ENCODE measurements at places on chromosomes 3 and 15. TPM values are rescaled to one million over a fixed set of nuclear protein-coding genes. Genes with fewer than 3 reads are reported as not detected.
A peak's percentile ranks its signal among the peaks of the same experiment; 100 is the strongest.

Gene ATP8B4
- total RNA-seq: 10.3 TPM

- DNase-seq: no peak
These were observed 20.1 kb upstream of the GOLGA6L2 start for GRCh38 chr15:23467110-23467600.

Gene PLSCR4
- total RNA-seq: 6.0 TPM

DNA sequence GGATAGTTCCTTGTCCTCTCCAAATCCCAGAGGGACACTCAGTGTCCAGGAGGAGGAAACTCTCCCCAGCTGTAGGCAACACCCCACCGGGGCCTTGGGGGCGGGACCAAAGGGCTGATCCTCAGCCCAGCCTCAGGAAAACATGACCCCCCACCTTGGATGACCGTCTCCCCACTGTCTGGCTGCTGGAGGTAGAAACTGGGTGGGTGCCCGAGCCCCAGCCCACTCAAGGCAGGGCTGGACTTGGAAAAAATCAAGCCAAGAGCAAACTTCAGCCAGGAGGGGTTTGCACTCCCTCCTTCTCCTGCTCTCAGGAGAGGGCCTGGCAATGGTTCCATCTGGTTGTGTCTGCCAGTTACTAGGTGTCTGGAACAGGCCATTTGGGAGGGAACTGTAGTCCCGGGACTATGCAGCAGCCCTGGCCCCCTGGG is 3.6 kb upstream of the RASL12 start:
- DNase-seq: no peak

DNA sequence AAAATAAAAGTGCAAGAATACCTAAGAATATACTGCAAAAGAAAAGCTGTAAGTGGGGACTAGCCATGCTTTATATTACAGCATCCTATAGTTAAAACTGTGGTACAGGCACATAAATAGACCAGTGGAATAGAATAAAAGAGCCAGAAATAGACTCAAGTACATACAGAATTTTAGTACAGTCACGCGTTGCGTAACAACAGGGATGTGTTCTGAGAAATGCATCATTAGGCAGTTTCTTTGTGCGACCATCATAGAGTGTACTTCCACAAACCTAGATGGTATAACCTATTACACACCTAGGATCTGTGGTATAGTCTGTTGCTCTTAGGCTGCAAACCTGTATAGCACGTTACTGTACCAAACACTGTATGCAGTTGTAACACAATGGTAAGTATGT is 61.8 kb downstream of the PCCB start:
- DNase-seq: no peak

DNA sequence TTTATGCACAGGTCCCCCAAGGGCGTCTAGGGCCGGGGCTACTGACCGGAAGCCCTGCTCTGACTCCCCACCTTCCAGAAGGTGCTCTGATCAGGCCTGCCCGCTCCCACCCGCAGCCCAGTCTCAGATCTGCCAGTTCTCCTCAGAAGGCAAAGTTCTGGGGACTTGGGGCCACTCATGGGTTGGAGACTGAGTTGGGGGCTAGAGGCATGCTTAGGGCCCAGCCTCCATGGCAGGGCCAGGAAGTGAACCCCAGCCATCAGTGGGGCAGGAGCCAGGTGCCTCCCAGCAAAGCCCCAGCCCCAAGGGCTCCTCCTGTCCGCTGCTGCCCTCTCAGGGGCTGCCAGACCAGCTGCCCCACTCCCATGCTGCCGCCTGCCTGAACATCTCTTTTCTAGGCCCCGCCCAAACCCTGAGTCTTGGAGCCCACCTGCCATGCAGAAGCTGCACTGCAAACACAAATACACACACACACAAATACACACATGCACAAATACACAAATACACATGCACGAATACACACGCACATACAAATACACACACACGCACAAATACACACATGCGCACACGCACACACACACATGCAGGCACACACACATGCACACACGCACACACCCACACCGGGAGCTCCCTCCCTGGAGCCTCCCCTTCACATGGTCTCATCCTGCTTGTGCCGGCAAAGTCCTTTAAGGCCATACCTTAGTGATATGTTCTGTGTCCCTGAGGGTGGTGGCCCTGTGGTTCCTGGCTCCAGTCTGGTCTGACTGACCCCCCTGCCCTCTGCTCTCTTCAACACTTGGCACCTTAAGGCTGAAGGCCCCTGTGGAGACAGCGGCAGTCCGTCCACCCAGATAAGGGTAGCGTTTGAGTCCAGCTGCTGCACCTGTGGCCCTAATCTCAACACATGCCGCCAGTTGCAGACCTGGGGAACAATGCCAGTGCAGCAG is 59.2 kb upstream of the KLF13 start:
- peak; percentile 39 for DNase-seq

DNA sequence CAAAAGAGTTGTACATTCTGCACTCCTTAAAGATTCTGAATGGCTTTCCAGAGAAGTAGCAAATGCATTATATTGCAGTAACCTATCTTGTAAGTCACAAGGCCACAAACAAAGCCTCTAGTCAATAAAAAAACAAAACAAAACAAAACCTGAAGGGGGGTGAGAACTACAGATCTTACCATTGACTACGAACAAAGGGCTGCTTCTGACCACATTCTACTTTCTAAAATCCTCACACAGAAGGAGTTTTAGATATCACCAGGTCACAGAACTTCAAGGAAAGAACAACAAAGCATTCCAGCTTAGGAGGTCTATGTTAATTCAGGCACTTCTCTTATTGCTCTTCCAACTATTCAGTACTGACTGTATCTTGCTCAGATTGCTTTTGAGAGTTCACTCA is 343.0 kb downstream of the ZBTB20 start:
- no peak for DNase-seq

Gene SYNPR
- 2.3 TPM for total RNA-seq

Gene GASK1A
- total RNA-seq: 0.36 TPM

GRCh38 chr3:65605876-65606432 is 432.8 kb downstream of the MAGI1 start:
- DNase-seq: no peak

Gene MEIS2
- 152 TPM for total RNA-seq

DNA sequence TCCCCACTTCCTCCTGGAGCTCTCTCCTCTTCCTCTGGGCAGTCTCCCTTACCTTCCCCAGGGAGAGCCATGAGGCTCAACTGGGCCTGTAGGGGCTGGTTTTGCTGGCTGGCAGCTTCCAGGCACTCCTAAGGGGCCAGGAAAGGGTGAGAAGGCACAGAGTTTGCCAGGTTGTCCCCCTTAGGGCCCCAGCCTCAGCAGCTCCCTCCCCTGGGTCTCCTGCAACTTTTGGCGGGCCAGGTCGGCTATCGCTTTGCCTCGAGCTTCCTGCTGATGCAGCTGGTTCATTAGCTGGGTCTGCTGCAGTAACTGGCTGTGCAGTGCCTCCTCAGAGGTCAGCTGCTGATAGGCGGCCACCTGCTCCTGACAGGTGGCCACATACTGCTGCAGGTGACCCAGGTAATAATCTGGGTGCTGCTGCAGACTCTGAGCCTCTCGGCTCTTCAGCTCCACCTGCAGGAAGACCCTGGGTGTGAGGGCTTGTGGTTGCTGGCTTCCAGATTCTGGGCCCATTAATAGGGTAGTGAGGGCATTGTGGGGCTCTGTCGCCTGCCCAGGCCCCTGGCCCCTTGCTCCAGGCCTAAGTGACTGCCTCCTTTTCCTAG is 29.7 kb upstream of the OR4F6 start:
- DNase-seq: no peak

GRCh38 chr15:57562196-57562769 is 29.4 kb upstream of the MYZAP start:
- DNase-seq: no peak

DNA sequence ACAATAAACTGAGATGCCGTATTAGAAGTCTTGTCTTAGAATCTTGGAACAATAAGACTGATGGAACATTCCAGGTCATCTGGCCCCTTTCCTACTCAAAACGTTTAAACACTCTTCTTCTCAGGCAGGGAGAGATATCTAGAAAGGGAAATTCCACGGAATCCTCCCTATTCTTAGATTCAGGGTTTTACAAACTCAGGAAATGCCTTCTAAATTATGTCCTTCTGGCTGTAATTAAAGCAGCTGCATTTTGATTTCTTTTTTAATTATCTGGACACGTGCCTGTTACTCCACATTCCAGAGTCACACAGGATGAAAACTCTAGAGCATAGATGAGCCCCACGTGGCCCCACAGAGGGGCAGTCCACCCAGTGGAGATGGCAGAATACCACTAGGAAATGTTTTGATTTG is 41.5 kb upstream of the MTMR10 start:
- no peak for DNase-seq

- no peak for DNase-seq
These were observed 20.7 kb upstream of the MYZAP start for GRCh38 chr15:57570994-57571393.

Gene SLC24A5
- total RNA-seq: 1.3 TPM

GRCh38 chr3:114584734-114585371 is 291.0 kb downstream of the TIGIT start:
- no peak for DNase-seq

Gene FBXO40
- total RNA-seq: not detected

GRCh38 chr3:195820901-195821300 is 9.2 kb upstream of the MUC4 start:
- DNase-seq: no peak

All from type B pancreatic cell (in vitro differentiated cells).